ENCODE measurements at places on chromosomes 6 and 20.

GRCh38 chr6:80440496-80441115, 334.1 kb downstream of the BCKDHB start:
- DNase-seq = no peak

- DNase-seq = no peak
Measured at GRCh38 chr6:92849636-92850035, 569.7 kb downstream of the EPHA7 start.

- no peak for DNase-seq
Measured at GRCh38 chr6:27293436-27294098, 18.5 kb downstream of the POM121L2 start.

GRCh38 chr20:40778894-40779496, 90.0 kb upstream of the MAFB start:
- DNase-seq = no peak

DNA sequence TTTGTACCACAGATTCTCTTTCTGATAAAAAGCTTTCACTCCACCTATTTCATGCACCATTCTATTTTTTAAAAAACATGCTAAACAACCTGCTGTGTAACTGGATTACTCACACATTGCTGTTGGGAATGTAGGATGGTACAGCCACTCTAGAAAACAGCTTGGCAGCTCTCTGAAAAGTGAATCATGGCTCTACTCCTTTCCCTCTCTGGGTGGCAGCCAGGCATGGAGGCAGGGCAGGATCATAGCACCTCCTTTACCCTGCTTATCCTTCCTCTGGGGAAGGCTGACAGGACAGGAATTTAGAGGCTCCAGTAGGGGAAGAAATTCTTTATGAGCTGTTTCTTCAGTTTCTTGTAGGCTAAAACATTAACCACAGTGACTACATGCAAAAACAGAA, 6.7 kb upstream of the VNN2 start:
- DNase-seq = no peak

- DNase-seq = no peak
Measured at GRCh38 chr6:32845384-32845884, 1.6 kb upstream of the PSMB8 start.

- no peak for DNase-seq
Measured at GRCh38 chr6:56694002-56694401, 51.3 kb upstream of the DST start.

GRCh38 chr20:51542571-51543421, at the start of gene NFATC2:
Gene NFATC2, minus strand, starts transcription at chr20:51542719. Its CDS starts 220 bp downstream, at chr20:51542499.
- no peak for DNase-seq

- no peak for DNase-seq
Measured at GRCh38 chr20:1720845-1721475, 63.4 kb upstream of the SIRPG start.

DNA sequence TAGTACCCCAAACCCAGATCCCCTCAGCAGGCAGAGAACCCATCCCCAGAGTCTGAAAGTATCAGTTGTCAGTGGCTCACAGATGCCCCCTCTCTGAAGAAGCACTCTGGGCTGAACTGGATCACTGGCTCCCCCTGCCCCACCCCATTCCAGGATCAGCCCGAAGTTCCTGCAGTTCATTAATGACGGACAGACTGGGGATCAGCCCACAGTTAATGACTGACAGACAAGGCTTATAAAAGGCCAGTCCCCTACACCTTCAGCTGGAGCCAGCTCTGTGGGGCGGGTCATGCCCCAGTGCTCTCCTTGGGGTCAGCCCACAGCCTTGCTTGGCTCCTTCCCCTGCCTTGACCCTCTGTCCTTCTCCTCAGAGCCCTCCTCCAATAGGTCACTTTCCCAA, 21.7 kb downstream of the KIAA1755 start:
- DNase-seq = no peak

DNA sequence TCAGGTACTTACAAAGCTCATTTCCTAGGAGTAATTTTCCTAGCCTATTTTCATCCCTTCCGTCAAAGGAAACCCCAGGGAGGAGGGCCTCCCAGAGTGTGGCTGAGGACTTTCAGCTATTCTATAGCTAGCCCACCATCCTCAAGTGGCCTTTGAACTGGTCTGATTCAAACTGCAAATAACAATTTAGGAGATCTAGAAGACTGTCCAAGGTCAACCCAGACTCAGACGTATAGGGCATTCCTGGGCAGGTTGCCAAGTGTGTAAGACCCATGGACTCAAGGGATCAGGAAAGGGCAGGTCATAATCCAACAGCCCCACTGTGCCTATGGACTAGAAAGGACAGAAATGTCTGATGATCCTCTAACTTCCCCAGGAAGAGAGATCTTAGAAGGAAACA, 2.1 kb upstream of the RRAGD start:
- no peak for DNase-seq

GRCh38 chr6:93550551-93551276, 131.4 kb upstream of the EPHA7 start:
- DNase-seq = no peak

- DNase-seq = no peak
Measured at GRCh38 chr6:52754443-52754842, 8.8 kb downstream of the GSTA2 start.

DNA sequence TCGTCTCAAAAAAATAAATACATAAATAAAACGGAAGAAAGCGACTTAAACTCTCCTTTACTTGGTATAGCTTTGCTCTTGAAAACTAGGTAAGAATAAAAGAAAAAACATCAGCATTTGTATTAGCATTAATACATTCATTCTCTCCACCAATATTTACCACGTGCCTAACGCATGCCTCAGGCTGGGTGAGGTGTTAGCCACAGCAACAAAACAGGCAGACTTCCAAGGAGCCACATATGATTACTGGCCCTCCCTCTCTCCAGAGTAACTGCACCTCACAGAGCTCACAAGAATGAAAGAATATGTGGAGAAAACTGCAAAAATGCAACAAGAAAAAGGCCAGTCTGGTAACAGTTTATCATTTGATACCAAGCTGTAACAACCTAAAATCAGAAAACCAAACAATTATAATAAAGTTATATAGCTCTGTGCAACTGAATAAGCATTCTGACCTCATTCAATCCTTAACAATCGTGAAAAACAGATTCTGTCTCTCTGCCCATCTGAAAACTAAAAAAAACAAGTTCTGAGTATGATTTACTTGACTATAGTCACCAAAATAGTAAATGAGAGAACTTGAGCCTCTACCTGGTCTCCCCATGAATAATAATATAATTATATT, 5.2 kb downstream of the NAPB start:
- no peak for DNase-seq

- no peak for DNase-seq
Measured at GRCh38 chr20:53671370-53671769, 77.7 kb upstream of the ZNF217 start.

GRCh38 chr20:34946661-34947060, 8.9 kb downstream of the GSS start:
- no peak for DNase-seq

GRCh38 chr6:90219209-90219985, 77.2 kb downstream of the BACH2 start:
- peak; percentile 65 for DNase-seq

DNA sequence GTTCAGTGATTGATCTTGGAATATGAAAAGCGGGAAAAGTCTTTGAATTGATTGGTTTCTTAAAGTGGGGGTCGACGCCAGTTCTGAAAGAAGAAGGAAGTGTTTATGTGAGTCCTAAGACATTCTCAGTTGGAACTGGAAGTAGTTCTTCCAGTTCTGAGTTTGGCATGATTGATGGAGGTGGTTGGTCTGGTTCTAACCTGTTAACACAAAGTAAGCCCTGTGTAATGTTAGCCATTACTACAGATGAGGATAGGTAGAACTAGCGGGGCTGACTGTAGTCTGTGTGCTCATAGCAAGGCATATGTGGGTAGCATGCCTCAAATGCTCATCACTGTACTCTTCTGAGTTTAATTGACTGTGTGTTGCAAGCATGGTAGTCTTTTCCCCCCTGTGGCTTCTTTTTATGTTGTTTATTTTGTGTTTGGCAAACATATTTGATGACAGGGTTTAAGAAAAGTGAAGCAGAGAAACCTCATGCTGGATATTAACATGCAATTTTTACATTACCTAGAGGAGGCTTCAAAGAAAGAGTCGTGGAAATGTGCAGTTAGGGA, 24.9 kb downstream of the CITED2 start:
- no peak for DNase-seq

DNA sequence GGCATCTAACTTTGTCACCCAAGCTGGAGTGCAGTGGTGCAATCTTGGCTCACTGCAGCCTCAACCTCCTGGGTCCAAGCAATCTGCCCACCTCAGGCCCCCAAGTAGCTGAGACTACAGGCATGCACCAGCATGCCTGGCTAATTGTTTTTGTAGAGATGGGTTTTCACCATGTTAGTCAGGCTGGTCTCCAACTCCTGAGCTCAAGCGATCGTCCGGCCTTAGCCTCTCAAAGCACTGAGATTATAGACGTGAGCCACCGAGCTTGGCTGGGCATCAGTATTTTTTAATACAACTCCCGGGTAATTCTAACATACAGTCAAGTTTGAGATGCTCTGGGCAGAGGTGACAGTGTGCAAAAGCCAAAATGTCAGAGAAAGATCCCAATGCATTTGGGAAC, 73.5 kb downstream of the NFATC2 start:
- no peak for DNase-seq

Measured in NCI-H187 (cell line).